ENCODE measurements at places on chromosomes 16 and 17.
A peak's percentile ranks its signal among the peaks of the same experiment; 100 is the strongest.

DNA sequence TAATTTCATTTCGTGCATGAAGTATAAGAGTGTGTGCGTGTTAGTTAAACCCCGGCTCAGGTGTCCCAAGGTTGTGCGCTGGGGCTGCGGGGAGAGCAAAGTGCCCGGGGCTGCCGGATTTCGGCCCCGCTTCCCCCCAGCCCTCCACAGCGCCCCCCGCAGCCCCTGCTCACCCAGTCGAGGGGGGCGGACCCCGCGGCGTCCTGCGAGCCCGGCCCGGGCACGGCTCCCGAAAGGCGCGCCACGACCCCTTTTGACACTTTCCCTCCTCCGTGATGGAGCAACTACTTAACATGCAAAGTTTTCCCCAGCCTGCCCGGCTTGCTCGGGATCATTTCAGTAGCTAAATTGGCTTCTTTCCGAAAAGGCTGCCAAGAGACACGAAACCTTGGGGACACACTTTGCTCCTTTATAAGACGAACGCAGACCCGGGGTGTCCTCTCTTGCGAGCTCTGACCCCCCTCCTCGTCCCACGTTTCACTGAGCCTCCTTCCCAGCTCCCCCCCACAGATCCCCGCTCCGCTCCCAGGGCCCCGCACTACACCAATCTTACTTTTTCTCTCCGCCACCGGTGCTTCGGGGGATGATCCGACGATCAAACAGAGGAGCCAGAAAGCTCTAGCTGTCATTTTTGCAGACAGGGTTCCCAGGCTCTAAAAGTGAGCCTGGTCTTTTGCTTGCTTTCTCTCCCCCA lies 552 bp downstream of the C17orf58 start:
- no peak for DNase-seq

- DNase-seq, result no peak
Observed at GRCh38 chr17:54903375-54903774, 2.7 kb downstream of the TOM1L1 start.

GRCh38 chr16:64910356-64910755 lies 211.5 kb downstream of the CDH11 start:
- DNase-seq, result peak; percentile 8

- DNase-seq, result no peak
Observed at GRCh38 chr16:4522051-4522581, 16.5 kb downstream of the CDIP1 start.

DNA sequence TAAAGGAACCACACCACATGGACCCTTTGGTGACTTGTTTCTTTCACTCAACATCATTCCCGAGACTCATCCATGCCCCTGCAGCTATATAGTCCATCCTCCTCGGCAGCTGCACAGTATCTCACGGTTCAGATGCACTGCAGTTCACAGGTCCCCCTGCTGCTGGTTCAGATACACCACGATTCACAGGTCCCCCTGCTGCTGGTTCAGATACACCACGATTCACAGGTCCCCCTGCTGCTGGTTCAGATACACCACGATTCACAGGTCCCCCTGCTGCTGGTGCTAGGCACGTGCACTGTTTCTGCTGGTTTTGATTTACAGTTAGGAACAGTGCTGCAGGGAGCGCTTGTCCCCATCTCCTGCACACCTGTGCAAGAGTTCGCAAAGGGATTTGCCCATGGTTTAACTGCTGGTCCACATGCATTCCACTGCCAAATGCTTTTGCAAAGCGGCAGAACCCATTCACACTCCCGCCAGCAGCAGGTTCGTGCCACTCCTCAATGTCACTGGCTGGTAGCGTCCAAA lies 3.8 kb downstream of the HSDL1 start:
- no peak for DNase-seq

GRCh38 chr16:49502136-49502881 lies 128.7 kb downstream of the C16orf78 start:
- no peak for DNase-seq

- no peak for DNase-seq
Observed at GRCh38 chr16:9681508-9681907, 500.7 kb downstream of the GRIN2A start.

DNA sequence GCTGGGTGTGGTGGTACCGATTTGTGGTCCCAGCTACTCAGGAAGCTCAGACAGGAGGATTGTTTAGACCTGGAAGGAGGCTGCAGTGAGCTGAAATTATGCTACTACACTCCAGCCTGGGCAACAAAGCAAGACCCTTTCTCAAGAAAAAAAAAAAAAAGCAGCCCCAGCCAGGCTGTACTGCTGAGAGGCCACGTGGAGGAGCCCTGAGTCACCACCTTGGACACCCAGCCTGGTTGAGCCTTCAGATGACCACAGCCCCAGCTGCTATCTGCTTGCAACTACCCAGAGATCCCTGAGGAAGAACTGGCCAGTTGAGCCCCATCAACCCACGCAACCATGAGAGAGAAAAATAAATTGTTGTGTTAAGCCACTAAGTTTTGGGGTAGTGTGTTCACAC lies 23.6 kb upstream of the GPRC5C start:
- no peak for DNase-seq

DNA sequence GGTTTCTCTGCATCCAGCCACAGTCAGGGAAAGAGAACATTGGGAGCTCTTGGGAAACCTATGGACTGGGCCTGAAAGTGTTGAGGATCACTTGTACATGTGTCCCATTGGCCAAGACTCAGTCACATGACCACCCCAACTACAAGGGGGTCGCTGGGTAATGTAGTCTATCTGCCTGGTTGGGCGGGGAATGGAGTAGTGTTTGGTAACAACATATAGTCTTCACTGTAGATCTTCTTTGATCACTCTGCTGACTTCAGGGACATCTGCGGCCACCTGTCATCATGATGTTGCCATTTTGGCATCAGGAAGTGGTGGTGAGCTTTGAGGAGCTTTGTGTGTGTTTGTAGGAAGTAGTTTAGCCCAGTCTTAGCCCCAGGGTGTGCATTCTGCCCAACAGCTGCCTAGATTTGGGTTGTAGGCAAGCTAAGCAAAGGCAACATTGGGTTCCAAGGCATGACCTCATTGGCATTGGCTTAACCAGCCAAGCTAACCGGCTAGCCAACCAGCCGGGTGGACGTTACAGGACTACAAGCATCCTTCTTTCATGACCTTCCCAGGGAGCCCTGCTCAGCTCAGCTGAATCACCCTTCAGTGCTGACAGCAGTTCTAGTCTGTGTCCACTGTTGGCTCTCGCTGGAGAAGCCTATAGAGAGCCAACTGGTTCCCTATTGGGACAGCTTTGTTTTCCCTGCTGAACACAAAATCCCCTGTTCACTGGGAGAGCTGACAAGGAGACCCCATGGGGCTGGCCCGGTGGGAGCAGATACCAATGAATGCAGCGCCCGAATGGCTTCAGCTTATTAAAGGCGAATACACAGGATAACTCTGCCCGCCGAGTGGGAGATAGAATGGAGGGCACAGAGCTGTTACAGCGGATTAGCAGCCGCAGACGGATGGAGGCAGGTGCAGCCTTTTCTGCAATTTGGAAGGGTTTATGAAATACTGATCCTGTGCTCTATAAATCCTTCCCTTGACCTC lies 178.6 kb downstream of the NTN1 start:
- no peak for DNase-seq

- no peak for DNase-seq
Observed at GRCh38 chr17:79834565-79835469, 4.4 kb downstream of the CBX4 start.

- no peak for DNase-seq
Observed at GRCh38 chr17:27945333-27945616, 52.1 kb upstream of the LYRM9 start.

DNA sequence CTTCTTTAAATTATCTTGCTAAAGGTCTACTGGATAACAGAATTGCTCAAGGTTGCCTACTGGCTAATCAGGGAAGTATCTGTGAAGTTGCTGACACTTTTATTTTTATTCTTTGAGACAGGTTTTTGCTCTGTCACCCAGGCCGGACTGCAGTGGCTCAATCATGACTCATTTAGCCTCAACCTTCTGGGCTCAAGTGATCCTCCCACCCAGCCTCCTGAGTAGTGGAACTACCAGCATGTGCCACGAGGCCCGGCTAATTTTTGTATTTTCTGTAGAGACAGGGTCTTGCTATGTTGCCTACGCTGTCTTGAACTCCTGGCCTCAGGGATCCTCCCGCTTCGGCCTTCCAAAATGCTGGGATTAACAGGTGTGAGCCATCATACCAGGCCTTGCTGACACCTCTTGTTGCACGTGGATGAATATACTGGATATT lies 43.1 kb downstream of the GLG1 start:
- DNase-seq, result no peak

- no peak for DNase-seq
Observed at GRCh38 chr17:63490858-63491400, 14.1 kb downstream of the ACE start.

DNA sequence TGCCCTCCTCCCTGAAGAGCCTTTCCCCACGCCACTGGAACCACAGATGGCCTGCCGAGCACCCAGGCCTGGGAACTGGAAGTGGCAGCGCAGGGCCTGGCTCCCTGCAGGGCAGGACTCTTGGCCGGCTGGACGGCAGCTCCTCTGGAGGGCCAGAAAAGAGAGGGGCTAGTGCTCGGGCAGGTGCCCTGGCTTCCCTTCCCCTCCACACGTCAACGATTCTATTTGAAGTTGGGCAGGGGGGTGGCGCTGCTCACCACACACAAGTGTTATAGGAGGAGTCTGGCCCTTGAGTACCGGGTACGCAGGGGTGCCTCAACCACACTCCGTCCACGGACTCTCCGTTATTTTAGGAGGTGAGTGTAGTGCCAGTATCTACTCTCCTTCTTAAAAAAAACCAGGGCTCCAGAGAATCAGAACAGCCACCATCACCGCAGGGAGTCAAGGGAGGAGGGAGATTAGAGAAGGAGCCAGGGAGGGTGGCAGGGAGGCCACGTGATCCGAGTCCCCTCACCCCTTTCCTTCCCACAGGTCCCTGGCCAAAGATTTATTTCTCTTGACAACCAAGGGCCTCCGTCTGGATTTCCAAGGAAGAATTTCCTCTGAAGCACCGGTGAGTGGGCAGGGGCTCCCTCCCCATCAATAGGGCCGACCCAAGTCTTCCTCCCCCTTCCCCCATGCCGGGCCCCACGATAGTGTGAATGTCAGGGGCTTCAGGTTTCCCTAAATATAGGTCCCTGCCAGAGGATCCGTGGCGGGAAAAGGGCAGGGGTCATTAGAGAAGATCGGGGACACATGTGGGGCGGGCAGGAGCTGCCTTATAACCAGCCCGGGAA lies 1.4 kb upstream of the ALDOA start:
- DNase-seq, result no peak

GRCh38 chr16:75506574-75506973 lies 11.3 kb upstream of the CHST6 start:
- DNase-seq, result peak; percentile 39

GRCh38 chr17:73369111-73369521 lies 57.3 kb upstream of the CDC42EP4 start:
- no peak for DNase-seq

DNA sequence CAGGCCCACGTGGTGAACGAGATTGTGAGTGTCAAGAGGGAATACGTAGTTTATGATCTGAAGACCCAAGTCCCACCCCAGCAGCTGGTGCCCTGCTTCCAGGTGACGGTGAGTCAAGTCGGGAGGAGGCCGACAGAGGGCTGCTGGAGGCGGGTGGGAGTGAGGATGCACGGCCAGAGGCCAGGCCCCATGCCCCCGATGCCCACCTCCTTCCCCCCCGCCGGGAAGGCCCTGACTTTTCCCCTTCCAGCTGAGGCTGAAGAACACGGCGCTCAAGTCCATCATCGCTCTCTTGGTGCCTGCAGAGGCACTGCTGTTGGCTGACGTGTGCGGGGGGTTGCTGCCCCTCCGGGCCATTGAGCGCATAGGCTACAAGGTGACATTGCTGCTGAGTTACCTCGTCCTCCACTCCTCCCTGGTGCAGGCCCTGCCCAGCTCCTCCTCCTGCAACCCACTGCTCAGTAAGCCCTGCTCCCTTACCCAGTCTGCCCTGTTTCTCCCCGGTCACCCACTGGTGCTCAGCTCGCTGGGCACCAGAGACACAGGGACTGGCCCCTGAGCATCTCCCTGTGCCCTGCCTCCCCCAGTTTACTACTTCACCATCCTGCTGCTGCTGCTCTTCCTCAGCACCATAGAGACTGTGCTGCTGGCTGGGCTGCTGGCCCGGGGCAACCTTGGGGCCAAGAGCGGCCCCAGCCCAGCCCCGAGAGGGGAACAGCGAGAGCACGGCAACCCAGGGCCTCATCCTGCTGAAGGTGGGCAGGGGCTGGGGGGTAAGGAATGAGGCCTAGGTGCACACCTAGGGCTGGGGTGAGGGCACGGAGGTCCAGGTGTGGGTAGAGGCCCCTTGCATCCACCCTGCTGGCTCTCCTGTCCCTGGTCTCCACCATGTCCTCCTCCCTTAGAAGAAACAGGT lies 2.6 kb downstream of the ZACN start:
- no peak for DNase-seq

DNA sequence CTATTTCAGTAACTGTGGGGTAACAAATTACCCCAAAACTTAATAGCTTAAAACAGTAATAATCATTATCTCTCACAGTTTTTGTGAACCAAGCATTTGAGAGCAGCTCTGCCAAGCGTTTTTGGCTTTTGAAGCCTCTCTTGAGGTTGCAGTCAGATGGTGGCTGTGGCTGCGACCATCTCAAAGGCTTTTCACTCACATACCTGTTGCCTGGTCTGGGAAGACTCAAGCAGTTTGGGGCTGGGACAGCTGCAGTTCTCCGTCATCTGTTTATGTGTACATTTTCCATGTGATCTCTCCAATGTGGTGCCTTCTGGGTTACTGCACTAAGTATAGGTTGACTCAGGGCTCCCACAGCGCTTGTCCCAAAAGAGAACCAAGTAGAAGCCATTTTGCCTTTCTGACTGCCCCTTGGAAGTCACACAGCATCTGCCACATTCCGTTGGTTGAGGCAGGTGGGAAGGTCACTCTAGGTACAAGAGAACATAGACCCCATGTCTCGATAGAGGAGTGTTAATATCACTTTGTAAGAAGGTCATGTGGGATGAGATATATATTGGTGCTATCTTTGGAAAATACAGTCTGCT lies 49.6 kb downstream of the LDHD start:
- no peak for DNase-seq

GRCh38 chr16:82396509-82396908 lies 226.5 kb upstream of the MPHOSPH6 start:
- DNase-seq, result no peak

GRCh38 chr16:53945996-53946395 lies 242.0 kb downstream of the FTO start:
- DNase-seq, result peak; percentile 15

GRCh38 chr16:11298143-11298900 lies 17.2 kb upstream of the PRM1 start:
- no peak for DNase-seq

DNA sequence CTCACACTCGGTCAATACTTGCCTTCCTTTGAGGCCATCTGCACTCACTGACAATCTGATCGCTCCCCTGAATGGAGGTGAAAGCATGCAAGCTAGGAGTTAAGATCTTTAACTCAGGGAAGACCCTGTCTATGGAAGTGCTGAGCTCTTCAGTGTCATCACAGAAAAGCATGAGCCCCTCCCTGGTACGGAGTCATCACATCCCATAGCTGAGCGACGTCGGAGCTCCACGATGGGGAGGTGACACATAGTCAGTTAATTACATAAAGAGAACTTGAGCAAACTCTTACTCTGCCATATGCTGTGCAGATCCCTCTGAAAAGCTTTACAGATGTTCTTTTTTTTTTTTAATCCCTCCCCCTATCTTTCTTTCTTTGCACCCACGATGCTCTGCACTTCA lies 463.2 kb downstream of the WWOX start:
- no peak for DNase-seq

All from HS-27A (cell line).